A375 (cell line): ENCODE measurements at places on chromosomes 6 and 20. TPM values are rescaled to one million over a fixed set of nuclear protein-coding genes. Genes with fewer than 3 reads are reported as not detected.

DNMT3B gene
- total RNA-seq: 2.8 and 4.1 TPM in 2 replicates

B4GALT5 gene
- 24.5 and 24.9 TPM in 2 replicates for total RNA-seq

LTB gene
- not detected in 2 replicates for total RNA-seq

SRPK1 gene
- 64.1 and 68.9 TPM in 2 replicates for total RNA-seq

CFAP206 gene
- not detected in 2 replicates for total RNA-seq

GSTA2 gene
- not detected in 2 replicates for total RNA-seq

CRISP1 gene
- total RNA-seq: not detected in 2 replicates

CGA gene
- not detected in 2 replicates for total RNA-seq

GOPC gene
- total RNA-seq: 13.4 and 14.8 TPM in 2 replicates

RCAN2 gene
- 0.05 and 0.34 TPM in 2 replicates for total RNA-seq

APOBEC2 gene
- total RNA-seq: not detected in 2 replicates

TUBB2A gene
- 39.6 and 41.9 TPM in 2 replicates for total RNA-seq

OOEP gene
- not detected in 2 replicates for total RNA-seq

NEDD9 gene
- total RNA-seq: 13.5 and 13.9 TPM in 2 replicates

C6orf141 gene
- total RNA-seq: 35.9 and 37.0 TPM in 2 replicates

PAX1 gene
- total RNA-seq: not detected in 2 replicates

MLN gene
- not detected in 2 replicates for total RNA-seq

IMPG1 gene
- total RNA-seq: not detected in 2 replicates

LTA gene
- not detected in 2 replicates for total RNA-seq

DSP gene
- total RNA-seq: 6.9 and 7.9 TPM in 2 replicates

HLA-DMA gene
- total RNA-seq: 46.9 and 55.9 TPM in 2 replicates

MAK gene
- total RNA-seq: 0.05 and 0.11 TPM in 2 replicates

RNF114 gene
- total RNA-seq: 69.3 and 95.4 TPM in 2 replicates

COL21A1 gene
- 0.13 and 0.53 TPM in 2 replicates for total RNA-seq

TRIM31 gene
- not detected in 2 replicates for total RNA-seq

WFDC12 gene
- not detected in 2 replicates for total RNA-seq

C20orf96 gene
- 1.1 and 1.9 TPM in 2 replicates for total RNA-seq

PNLDC1 gene
- not detected in 2 replicates for total RNA-seq

EYS gene
- 1.8 and 2.0 TPM in 2 replicates for total RNA-seq

HLA-DQB2 gene
- 0.19 TPM in 1 of 2 replicates, not detected in the other for total RNA-seq

GPX6 gene
- not detected in 2 replicates for total RNA-seq

TCF15 gene
- 1.1 and 1.5 TPM in 2 replicates for total RNA-seq

NKAIN4 gene
- 0.32 TPM in 1 of 2 replicates, not detected in the other for total RNA-seq

KIZ gene
- 13.1 and 15.0 TPM in 2 replicates for total RNA-seq

RGS17 gene
- 0.53 and 2.1 TPM in 2 replicates for total RNA-seq

MTFR2 gene
- total RNA-seq: 2.5 and 5.1 TPM in 2 replicates

CHMP4B gene
- total RNA-seq: 39.5 TPM in 2 replicates

BNIP5 gene
- not detected in 2 replicates for total RNA-seq

MICB gene
- 6.1 and 7.0 TPM in 2 replicates for total RNA-seq

XKR7 gene
- total RNA-seq: not detected in 2 replicates

SEL1L2 gene
- total RNA-seq: not detected in 2 replicates

ULBP1 gene
- total RNA-seq: not detected in 2 replicates

ZNF165 gene
- 0.87 and 1.0 TPM in 2 replicates for total RNA-seq

STX11 gene
- 0.08 and 0.24 TPM in 2 replicates for total RNA-seq

TSBP1 gene
- total RNA-seq: 0.08 TPM in 1 of 2 replicates, not detected in the other

FNDC11 gene
- 0.08 and 0.45 TPM in 2 replicates for total RNA-seq

KHDC1 gene
- total RNA-seq: not detected in 2 replicates

LPIN3 gene
- 1.7 and 2.5 TPM in 2 replicates for total RNA-seq

SLC22A3 gene
- total RNA-seq: not detected in 2 replicates

TNF gene
- 0.19 TPM in 1 of 2 replicates, not detected in the other for total RNA-seq

SIRPD gene
- not detected in 2 replicates for total RNA-seq

CDH4 gene
- 0.49 and 0.66 TPM in 2 replicates for total RNA-seq

TOX2 gene
- total RNA-seq: 7.7 and 8.4 TPM in 2 replicates

BEND6 gene
- 1.7 and 4.0 TPM in 2 replicates for total RNA-seq

SLC4A11 gene
- 1.5 and 1.7 TPM in 2 replicates for total RNA-seq
